ENCODE measurements at places on chromosomes 11 and 22.

- DNase-seq = no peak
These were observed 166.8 kb upstream of the SEZ6L start for GRCh38 chr22:26002456-26002855.

GRCh38 chr22:22180738-22181285, 63.8 kb upstream of the VPREB1 start:
- no peak for DNase-seq

DNA sequence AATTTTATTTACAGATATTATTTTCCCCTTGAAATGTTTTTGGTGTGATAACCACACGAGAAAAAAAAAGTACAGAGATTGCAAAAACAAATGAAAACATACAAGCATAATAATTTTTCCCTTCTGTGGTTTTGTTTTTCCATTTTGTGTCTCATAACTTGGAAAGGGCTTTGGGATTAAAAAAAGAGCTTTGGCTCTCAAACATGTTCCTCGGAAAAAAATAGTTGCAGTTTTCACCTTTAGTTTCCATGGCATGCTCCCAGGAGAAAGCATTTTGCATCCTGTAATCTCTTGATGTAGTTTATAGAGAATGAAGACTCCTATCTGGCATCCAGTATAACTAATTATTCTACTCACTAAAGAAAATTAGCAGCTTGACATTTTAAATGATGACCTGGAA, 362.1 kb upstream of the PDGFD start:
- no peak for DNase-seq

GRCh38 chr11:88169881-88170280, 5.4 kb downstream of the RAB38 start:
- DNase-seq = no peak

DNA sequence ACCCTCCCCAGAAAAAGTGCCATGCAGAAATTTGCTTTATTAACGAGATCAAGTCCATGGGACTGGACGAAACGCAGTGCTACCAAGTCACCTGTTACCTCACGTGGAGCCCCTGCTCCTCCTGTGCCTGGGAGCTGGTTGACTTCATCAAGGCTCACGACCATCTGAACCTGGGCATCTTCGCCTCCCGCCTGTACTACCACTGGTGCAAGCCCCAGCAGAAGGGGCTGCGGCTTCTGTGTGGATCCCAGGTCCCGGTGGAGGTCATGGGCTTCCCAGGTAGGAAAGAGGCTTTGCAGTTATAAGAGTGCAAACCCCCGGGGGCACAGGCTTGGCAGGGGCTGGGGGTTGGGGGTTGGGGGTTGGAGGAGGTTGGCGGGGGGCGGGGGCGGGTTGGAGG, 4.2 kb downstream of the APOBEC3H start:
- DNase-seq = no peak

DNA sequence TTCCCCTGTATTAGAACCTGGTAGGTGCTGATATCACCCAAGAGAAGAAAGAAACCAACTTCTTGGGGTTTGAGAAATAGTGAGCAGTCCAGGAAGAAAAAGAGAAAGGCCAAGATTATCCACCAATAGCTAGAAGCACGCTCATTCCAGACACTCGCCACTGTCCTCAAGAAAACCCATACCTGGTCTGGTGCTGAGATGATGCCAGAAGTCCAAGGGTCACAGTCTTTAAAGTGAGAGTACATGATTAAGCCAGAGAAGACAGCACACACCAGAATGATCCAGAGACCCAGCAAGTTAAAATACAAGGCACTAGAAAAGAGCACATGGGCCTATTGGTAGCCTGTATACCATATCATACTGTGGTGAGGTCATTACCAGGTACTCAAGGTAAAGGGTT, 23.6 kb downstream of the SLC5A12 start:
- DNase-seq = no peak

DNA sequence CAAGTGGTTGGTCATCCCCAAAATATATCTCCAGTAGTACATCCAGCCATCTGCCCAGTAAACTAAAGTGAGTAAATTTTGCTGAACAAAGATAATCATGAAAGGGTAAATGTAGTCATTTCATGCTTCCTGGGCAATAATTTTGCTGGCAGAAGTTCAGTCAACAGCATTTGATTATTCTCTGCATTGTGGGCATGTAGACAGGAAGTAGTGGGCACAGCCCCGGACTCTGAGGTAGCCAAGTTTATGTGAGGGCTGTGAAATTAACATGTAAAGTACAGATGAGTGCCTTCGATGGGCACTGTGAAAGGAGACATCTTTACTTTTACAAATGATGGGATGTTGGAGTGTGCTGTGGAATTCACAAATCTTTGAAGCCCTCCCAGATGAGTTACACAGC, 312.2 kb upstream of the MTNR1B start:
- DNase-seq = no peak

- no peak for DNase-seq
These were observed 9.6 kb upstream of the EED start for GRCh38 chr11:86234831-86235461.

DNA sequence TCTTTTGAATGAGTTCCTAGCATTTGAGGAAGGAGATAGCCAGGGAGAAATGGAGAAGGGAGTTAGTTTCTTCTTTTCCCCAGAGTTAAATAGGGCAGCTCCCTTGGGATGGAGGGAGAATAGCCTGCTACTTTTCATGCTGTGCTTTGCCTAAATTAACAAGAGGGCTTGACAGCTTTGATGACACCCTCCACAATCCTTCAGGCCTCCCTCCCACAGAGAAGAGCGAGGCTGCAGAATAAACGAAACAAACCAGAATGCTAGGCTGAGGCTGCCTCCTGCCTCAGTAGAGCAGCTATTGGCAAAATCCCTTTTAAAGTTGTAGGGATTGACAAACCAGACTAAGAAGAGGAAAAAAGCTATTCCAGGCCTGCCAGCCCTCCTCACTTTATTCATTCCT, 94.6 kb downstream of the C11orf58 start:
- no peak for DNase-seq

GRCh38 chr11:97247601-97248000, 857.8 kb downstream of the JRKL start:
- DNase-seq = no peak

- DNase-seq = no peak
These were observed 49.5 kb downstream of the TTC28 start for GRCh38 chr22:28630177-28630574.

DNA sequence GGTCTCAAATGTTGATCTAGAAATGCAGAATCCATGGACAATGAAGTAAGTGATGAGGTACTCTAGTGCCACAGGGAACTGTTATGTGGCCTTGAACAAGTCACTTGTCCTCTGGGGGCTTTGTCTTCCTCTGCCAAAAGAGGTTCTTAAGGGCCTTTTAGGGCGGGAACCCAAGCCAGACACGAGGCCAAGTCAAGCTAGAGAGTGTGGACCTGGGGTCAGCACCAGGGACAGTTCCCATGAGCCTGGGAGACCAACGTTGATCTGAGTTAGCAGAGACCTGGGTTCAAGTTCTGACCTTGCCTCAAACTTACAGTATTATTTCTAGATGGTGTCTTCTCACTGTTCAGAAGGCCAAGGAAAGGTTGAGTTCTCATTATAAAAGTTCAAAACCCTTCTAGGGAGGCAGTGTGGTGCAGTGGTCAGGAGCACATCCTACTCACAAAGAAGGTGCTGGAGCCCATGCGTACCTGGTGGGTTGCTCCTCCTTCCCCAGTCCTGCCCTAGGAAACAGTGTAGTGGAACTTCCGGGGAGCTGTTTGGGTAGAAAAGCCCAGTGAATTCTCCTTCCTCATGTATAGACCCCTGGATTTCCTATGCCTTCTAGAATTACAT, 121.5 kb downstream of the CHST1 start:
- no peak for DNase-seq

DNA sequence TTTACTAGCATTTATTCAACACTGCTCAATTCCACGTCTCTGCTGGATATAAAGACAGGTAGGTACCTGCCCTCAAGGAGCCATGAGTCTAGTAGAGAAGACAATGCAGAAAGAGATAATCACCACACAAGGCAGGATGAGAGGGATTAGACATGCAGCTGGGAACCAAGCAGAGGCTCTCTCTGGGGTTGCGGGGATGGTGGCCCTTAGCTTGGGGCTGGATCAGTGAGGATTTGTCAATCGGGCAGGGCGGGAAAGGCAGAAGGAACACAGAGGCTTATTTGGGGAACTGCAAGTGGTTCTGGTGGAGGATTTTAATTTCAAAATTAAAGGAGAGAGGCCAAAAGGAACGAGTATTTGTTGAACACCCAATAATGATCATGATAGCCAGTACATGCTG, 8.5 kb upstream of the DMC1 start:
- DNase-seq = no peak

GRCh38 chr11:63869683-63870082, 30.8 kb downstream of the MARK2 start:
- DNase-seq = no peak

DNA sequence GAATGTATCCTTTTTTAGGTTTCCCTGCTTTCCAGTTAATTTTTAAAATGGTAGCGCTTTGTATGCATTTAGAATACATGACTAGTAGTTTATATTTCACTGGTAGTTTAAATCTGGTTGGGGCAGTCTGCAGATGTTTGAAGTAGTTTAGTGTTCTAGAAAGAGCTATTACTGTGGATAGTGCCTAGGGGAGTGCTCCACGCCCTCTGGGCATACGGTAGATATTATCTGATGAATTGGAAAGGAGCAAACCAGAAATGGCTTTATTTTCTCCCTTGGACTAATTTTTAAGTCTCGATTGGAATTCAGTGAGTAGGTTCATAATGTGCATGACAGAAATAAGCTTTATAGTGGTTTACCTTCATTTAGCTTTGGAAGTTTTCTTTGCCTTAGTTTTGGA, 86.4 kb upstream of the BIRC3 start:
- DNase-seq = no peak

- no peak for DNase-seq
These were observed 259.5 kb upstream of the CCDC90B start for GRCh38 chr11:83545494-83546260.

- DNase-seq = no peak
These were observed 87.0 kb downstream of the ATXN10 start for GRCh38 chr22:45758603-45759002.

- no peak for DNase-seq
These were observed 258.6 kb downstream of the METTL15 start for GRCh38 chr11:28366549-28367346.

- peak; percentile 29 for DNase-seq
These were observed 1.3 kb upstream of the CLDN25 start for GRCh38 chr11:113778111-113778910.

DNA sequence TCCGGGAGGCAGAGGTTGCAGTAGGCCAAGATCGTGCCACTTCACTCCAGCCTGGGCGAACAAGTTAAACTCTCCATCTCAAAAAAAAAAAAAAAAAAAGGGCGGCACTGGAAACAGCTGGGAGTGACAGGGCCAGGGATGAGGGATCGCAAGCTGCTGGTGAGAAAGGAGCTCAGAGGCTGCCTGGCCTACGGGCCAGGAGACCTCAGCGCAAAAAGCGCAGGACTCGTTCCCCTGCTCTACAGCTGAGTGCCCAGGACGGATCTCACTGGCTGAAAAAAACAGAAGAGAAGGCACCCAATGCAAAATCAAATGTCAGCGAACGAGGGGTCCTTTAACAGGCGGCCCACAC, 650 bp upstream of the NUP50 start:
- no peak for DNase-seq

- DNase-seq = no peak
These were observed 186.2 kb downstream of the SPON1 start for GRCh38 chr11:14148653-14149273.

DNA sequence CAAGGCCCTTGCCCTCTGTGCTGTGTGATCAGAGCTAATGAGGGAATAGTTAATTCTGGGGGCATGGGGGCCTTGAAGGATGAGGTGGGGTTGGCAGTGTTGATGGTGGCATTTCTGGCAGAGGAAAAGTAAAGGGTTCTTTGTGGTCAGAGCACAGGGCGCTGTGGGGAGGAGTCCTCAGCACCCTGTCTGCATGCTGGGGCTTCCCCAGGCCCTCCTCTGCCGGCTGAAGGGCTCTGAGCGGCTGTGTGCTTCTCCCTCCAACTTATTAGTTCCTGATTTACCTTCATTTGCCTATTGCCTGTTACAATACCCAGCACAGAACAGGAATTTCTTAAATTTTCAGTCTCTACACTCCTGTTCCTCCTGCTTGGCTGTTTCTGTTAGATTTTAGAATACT, 122.8 kb downstream of the HIPK3 start:
- DNase-seq = no peak

DNA sequence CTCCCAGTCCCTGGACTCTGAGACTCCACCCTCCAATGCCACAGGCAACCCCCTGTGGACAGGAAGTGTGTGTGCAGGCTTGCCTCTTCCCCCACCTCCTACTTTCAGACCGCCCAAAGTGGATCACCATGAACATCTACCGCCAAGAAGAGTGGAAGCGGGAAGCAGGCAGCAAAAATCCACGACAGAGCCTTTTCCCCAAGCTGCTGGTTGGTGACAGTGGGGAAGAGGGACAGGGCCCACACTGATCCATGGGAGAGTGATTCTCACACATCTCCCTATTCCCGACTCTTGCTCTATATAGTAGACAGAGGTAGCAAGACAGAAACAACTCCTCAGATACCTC, 53.4 kb upstream of the SPATA19 start:
- no peak for DNase-seq

- no peak for DNase-seq
These were observed 21.1 kb downstream of the FAM76B start for GRCh38 chr11:95768521-95768920.

GRCh38 chr22:17403906-17404305, 34.6 kb downstream of the CECR2 start:
- no peak for DNase-seq

DNA sequence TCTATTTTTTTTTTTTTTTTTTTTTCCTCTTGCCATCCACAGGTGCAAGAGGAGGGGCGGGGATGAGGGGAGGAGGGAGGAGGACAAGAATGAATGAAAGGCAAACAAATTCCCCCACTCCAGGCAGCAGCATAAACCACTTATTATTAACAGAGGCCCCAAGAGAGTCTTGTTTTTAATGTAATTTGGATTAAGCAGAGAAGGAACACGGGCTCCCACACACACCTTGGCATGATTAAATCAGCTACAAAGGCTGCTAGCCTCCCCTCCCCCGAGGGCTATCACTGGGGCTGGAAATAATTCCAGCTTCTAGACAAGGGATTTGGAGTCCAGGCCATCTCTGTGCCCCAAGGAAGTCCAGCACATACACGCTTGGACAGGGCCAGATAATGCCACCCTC, 93.4 kb upstream of the DRD2 start:
- DNase-seq = no peak

GRCh38 chr11:111631666-111632039, 29.4 kb downstream of the SIK2 start:
- no peak for DNase-seq

DNA sequence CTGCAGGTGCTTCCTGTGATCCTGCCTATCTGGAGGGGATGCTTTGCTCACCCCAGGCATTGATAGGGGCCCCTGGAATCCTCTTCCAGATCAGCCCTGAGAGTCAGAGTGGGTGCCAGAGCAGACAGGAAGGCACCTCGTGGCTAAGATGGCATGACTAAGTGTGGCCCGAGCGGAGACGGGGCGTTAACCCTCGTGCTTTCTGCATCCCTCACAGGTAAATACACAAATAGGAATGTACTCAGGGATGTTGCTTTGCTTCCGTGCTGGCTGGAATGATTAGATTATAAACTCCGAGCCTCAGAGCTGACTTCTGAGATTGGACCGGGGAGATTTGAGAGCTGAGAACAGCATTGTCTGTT, 312.7 kb upstream of the B3GAT1 start:
- DNase-seq = no peak
